ENCODE measurements at places on chromosomes 4 and X.

DNA sequence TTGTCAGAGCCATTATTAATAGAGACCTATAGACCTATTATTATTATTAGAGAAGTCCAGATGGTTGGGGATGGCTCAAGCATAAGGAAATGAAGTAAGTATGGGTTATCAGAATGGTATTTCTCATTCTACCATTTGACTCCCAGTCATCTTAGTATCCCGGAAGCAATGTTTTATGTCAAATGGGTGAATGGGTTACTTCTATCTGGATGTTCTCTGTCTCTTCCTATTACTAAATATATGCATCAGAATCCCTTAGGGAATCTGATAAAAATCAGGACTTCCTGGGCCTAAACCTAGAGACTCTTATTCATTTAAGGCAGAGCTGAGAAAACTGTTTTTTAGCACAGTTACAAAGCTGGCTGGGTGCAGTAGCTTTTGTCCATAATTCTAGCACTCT, 149.9 kb downstream of the SLC10A7 start:
- DNase-seq = no peak

- no peak for DNase-seq
Observed at GRCh38 chr4:99832758-99833157, 16.1 kb downstream of the DAPP1 start.

GRCh38 chr4:128303405-128303785, 15.8 kb upstream of the PGRMC2 start:
- no peak for DNase-seq

- no peak for DNase-seq
Observed at GRCh38 chr4:57159866-57160265, 49.7 kb upstream of the IGFBP7 start.

GRCh38 chr4:56649445-56650261, 31.4 kb downstream of the HOPX start:
- no peak for DNase-seq

DNA sequence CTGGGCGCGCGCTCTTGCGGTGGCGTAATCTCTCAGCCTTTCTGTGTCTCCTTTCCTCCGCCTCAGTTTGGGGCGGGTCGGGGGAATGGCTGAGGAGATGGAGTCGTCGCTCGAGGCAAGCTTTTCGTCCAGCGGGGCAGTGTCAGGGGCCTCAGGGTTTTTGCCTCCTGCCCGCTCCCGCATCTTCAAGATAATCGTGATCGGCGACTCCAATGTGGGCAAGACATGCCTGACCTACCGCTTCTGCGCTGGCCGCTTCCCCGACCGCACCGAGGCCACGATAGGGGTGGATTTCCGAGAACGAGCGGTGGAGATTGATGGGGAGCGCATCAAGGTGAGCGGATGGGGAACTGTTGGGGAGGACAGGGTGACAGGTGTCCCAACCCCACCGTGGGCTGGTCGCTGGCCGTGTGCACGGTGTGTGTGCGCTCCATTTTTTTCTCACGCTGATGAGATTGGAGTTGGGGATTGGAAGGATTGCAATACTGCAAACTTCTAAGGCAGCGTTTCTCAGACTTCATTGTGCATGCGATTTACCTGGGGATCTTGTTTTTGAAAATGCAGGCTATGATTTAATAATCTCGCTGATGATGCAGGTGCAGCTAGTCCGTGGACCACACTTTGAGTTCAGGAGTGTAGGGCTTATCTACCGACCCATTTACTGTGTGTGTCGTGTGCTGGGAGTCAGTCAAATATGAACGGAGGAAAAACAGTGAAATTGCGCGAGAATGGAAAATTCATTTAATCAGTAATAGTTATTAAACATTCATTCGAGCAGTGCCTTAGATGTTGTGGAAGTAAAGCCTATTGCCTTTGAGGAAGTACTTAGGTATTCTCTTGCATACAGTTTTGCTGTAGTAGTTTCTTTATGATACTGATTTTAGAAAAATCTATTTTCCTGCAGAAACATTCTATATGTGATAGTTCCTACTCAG, at the start of gene RAB33B:
TSS of gene RAB33B (plus strand) at position 11 of the 935 bp plus-strand sequence. CDS start at position 86, 75 bp downstream.
- peak; percentile 35 for DNase-seq

- DNase-seq = no peak
Observed at GRCh38 chr4:88435987-88436693, 20.8 kb upstream of the HERC5 start.

DNA sequence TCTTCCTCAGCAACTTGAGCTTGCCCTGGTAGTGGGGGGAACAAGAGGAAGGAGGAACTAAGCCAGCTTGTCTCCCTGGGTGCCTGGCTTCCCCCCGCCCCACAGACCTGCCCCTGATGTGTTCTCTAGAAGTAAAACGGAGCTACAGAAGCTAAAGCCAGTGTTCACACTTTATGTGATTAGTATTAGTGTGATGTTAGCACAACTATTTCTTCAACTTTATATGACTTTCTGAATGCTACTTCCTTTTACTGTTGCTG, 10.7 kb downstream of the RGS12 start:
- no peak for DNase-seq

- no peak for DNase-seq
Observed at GRCh38 chrX:80412042-80412441, 8.2 kb upstream of the TENT5D start.

GRCh38 chrX:46904626-46905025, 7.6 kb upstream of the JADE3 start:
- DNase-seq = no peak

Data from Caki2 (cell line).